ENCODE measurements at places on chromosomes 13 and 19.

- DNase-seq = no peak
Measured at GRCh38 chr13:50361282-50361681, 346.0 kb downstream of the KCNRG start.

GRCh38 chr19:34837262-34837661 is 64.2 kb upstream of the ZNF599 start:
- DNase-seq = no peak

DNA sequence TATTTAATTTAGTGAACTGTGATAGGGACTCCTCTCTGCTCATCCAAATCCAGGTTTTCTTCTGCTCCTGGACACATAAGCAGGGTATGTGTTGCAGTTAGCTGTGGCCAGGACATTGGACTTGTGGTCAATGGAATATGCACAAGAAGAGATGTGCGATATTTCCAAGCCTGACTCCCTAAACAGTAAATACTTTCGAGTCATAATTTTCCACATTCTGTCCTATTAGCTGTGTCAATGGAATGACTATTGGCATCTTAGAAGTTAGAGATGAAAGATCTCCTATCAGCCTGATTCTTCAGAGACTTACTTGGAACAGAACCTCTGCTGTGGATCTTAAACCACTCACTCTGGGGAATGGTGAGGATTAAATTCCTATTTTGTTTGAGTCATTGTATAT is 771.0 kb downstream of the EFNB2 start:
- DNase-seq = no peak

- no peak for DNase-seq
Measured at GRCh38 chr13:105370011-105370650, 1165.3 kb downstream of the EFNB2 start.

GRCh38 chr19:42081584-42082203 is 5.7 kb downstream of the ZNF574 start:
- no peak for DNase-seq

GRCh38 chr13:101795025-101795424 is 342.6 kb downstream of the ITGBL1 start:
- no peak for DNase-seq

DNA sequence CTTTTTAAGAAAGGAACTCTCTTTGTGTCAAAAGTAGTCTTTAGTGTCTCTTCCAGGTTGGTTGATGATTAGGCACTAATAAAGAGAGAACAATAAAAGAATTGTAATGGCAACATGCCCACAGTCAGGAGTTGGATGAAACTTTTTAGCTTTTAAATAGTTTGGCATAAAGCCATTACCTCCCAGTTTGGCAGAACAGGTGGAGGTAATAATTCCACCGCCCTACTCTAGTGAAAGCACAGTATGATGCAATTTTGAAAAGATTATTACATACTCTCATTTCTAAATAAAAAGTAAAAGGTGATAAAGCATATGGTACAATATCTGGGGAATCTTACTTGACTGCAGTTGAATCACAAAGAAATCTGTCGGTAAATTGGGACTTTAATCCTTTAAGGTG is 497.6 kb downstream of the SUCLA2 start:
- DNase-seq = no peak

GRCh38 chr13:77868717-77869116 is 49.9 kb downstream of the EDNRB start:
- DNase-seq = no peak

- DNase-seq = peak; percentile 80
Measured at GRCh38 chr19:18112989-18113478, 15.5 kb downstream of the MAST3 start.

DNA sequence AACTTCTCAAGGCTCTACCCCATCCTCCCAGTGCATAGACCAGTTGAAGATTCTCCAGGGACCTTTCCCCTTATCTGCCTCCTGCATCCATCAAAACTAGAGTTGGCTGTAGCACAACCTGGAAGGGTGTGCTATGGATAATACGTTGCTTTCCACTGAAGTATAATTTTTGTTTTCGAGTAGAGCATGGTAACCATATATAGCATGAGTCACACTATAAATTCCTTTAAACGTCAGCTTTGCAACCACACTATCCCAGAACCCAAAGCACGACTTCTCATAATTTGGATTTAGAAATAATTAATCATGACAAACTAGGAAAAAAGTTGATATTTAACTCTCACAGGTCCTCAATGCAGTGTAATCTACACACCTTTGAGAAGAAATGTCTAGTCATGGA is 138.3 kb upstream of the NBEA start:
- DNase-seq = no peak

DNA sequence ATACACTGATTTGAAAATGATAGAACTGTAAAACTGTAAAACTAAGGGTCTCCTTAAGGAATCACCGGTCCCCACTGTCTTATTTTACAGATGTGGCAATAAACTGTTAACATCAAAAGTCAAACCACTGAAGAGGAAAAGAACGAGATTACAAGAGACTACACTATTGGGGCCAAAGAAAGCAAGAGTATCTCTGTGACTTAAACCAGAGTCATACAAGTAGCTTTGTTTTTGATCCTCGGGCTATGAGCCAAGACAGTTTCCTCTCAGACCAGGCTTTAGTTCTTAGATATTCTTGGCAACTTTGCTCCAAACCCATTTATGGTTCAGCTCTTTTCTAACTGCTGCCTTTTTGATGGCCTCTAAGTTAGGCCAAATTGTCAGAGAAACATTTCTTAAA is 113.8 kb downstream of the TBC1D4 start:
- no peak for DNase-seq

DNA sequence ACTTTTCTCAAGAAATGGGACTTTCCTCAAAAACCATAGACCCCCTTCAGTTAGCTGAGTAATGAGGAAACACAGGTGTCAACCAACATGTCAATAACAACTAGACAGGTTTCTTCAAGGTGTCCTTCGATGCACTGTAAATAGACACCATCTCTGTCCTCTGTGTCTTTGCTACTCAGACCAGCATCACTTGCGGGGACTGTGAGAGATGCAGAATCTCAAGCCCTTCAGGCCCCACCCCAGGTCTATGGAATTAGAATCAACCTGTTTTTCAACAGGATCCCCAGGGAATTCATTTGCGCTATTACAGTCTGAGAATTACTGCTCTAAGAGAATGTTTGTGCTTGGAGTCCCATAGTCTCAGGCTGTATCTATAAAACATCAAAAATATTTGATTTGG is 469.9 kb downstream of the COG6 start:
- DNase-seq = no peak

- peak; percentile 79 for DNase-seq
Measured at GRCh38 chr19:12867120-12868099, 13.8 kb downstream of the DNASE2 start.

DNA sequence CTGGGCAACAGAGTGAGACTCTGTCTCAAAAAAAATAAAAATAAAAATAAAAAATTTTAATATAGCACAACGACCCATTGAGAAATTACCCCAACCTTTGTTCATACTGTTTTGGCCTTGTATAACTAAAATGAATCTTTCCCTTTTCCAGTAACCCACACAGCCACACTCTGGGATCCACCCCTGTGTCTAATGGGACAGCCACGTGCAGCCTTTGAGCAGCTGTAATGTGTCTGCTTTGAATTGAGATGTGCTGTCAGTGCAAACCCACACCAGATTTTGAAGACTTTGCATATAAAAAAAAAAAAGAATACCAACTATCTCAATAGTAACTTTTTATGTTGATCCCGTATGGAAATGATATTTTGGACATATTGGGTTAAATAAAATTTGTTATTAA is 112.7 kb upstream of the UBL3 start:
- no peak for DNase-seq

- no peak for DNase-seq
Measured at GRCh38 chr19:5934774-5935472, 20.9 kb downstream of the CAPS start.

- DNase-seq = peak; percentile 52
Measured at GRCh38 chr19:6048793-6049405, 61.4 kb downstream of the RFX2 start.

Measured in NT2/D1 (cell line).